A549 treated with Mapracorat at 1 μM for 4 hours (cell line): ENCODE measurements at places on chromosomes 2 and 18. TPM values are rescaled to one million over a fixed set of nuclear protein-coding genes. Genes with fewer than 3 reads are reported as not detected.

DES gene
- 0.07 to 0.39 TPM (median 0.24 TPM) in 5 replicates for total RNA-seq

IL1RN gene
- total RNA-seq = 0.13 to 0.53 TPM (median 0.37 TPM) in 5 replicates

ONECUT2 gene
- 0.20 to 0.75 TPM (median 0.33 TPM) in 5 replicates for total RNA-seq

RMND5A gene
- total RNA-seq = 22.6 to 28.2 TPM (median 24.9 TPM) in 5 replicates

HOXD12 gene
- not detected in 5 replicates for total RNA-seq

MAP3K2 gene
- total RNA-seq = 13.1 to 26.8 TPM (median 19.8 TPM) in 5 replicates

FMNL2 gene
- total RNA-seq = 24.5 to 30.9 TPM (median 28.6 TPM) in 5 replicates

KCNG2 gene
- not detected in 5 replicates for total RNA-seq

MAP3K19 gene
- total RNA-seq = not detected in 5 replicates

ASXL3 gene
- total RNA-seq = not detected in 5 replicates

RAB11FIP5 gene
- 31.8 to 36.4 TPM (median 33.6 TPM) in 5 replicates for total RNA-seq
